ENCODE measurements at places on chromosomes 12 and 14.

DNA sequence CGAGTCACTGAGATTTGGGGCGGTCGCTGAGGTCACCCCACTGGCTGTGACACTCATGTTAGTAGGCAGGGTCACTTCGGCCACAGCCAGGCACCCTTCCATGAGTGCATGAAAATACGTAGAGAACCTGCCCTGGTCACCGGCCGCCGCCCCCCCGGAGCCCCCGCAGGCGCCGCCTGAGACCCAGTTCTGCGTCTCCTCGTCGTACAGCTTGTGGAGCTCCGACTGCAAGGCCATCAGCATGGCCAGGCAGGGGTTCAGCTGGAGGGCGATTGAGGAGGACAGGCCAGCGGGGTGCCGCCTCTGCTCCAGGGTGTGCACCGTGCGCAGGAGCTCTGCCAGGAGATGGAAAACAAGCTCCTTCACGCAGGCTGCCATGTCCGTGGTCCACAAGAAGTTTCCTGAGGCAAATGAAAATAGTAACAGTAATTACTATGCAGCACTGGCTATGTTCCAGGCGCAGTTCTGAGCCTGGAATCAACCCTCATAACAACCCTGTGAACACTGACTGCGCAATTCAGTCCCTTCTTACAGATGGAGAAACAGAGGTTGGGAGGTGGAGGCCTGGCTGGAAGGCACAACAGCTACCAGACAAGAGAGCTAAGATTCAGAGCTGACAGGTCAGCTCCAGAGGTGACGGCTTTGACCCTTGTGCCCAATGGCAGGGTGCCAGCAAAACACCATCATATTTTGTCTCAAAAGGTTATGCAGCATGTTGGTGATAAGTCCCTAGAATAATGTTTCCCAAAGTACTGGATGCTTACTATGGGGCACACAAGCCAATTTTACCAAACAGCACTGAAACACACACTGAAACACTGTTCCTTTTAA, 59.9 kb downstream of the TRAFD1 start:
- DNase-seq, result no peak

DNA sequence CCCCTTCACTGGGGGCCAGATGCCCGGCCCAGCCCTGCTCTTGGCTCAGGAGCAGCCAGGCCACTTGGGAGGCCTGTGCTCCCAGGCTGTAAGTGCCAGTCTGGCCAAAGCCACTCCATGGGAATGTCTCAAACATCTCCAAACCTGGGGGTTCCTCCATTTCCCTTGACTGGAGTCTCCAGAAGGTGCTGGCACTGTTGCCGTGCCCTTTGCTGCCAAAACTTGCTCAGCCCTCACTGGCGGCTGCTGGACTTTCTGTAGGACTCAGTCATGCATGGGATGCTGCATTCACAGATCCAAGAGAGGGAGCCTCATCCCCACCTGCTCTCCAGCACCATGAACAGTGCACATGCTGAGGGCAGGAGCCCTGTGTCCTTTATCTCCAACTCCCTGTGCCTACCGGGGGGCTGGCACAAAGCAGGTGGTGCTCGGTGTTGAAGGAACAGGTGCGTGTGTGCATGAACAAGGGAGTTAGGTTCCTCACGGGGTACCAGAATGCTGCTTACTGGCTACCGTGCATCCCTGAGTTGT, 9.6 kb upstream of the OTUB2 start:
- no peak for DNase-seq

DNA sequence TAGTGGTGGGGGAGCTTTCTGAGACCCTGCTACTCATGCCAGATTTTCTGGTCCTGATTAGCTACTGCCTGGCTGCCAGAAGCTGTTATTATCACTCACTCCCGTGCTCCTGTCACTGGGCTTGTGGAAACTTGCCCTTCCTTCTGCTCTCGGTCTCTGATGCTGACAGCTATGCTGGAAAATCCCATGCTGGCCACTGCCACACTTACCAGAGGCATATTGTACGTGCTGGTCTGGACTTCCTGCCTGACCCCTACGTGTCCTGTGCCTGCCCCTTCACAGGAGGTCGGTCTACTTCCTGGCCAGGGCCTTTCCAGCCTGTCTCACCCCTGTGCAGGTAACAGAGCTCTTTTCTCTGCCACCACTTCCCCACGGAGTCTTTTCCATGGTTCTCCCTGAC, 149.4 kb upstream of the PLEKHG7 start:
- DNase-seq, result no peak

GRCh38 chr12:24212496-24212895, 263.0 kb upstream of the SOX5 start:
- no peak for DNase-seq

GRCh38 chr12:19388131-19388549, 51.2 kb upstream of the AEBP2 start:
- no peak for DNase-seq

DNA sequence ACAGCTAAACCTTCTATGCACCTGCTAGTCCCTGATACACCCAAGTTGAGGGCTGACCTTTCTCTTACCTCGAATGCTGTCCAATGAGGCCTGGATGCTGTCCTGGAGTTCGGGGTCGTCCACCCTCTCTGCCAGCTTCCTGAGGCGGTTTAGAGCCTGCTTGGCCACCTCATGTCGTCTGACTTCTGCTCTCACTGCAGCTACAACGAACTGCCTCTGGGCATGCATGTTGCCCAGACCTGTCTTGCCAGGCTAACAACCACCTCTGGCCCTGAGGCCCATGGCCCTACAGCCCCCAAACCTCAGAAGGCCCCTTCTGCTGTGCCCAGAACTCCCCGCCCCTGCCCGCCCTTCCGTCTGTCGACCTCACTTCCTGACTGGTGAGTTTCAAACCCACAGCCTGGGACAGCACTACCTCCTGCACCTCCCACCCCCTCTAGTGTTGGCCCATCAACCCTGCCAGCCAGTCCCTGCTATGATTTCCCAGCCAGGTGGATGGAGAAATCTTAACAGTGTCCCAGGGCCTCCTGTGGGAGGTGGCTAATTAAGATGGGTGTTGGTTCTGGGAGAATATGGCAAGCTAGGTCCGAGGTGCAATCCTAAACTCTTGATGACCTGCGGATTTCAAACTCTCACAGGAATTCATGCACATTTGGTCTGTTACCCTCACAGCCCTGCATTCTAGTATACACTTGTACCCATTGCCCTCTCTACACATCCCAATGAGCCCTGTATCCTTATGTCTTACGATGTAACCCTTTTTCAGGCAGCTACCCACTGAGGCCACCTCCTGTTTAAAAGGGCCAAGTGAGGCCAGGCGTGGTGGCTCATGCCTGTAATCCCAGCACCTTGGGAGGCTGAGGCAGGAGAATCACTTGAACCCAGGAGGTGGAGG, 2.7 kb upstream of the TSPAN31 start:
- DNase-seq, result peak; percentile 60

DNA sequence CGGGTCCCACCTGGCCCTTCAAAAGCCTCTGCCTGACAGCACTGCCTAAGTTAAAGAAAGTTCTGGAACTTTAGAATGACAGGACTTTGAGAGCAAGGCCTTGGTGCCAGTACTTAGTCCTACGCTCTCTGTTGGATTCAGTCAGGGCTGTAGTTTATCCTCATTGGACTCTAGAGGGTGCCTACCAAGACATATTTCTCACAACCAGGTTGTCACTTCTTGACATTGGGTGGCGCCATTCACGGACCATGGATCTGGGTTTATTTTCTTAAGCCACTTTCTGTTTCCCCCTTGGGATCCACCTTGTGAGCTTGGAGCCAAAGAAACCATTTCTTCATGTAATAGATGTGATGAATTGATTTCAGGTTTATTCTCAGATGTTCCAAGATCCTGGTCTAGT, 787.0 kb upstream of the TBX3 start:
- DNase-seq, result no peak

GRCh38 chr12:66495709-66496108, 183.2 kb downstream of the GRIP1 start:
- no peak for DNase-seq

- DNase-seq, result no peak
These were observed 59.0 kb downstream of the LLPH start for GRCh38 chr12:66071549-66071948.

- no peak for DNase-seq
These were observed 136.7 kb downstream of the PDE3A start for GRCh38 chr12:20505056-20505455.

DNA sequence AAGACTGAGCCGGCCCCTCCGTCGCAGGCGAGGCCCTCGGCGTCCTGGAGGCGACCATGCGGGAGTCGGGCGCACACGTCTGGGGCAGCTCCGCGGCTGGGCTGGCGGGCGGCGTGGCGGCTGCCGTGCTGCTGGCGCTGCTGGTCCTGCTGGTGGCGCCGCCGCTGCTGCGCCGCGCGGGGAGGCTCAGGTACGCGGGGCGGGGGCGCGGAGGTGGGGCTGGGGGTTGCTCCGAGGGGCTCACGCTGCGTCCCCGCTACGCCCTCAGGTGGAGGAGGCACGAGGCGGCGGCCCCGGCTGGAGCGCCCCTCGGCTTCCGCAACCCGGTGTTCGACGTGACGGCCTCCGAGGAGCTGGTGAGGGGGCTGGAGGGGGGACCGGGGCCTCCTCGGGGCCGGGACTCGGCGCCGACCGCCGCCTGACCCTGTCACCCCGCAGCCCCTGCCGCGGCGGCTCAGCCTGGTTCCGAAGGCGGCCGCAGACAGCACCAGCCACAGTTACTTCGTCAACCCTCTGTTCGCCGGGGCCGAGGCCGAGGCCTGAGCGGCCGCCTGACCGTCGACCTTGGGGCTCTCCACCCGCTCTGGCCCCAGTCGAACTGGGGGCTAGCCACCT, 7.8 kb downstream of the AMN start:
- no peak for DNase-seq

GRCh38 chr14:91202234-91202974, 42.1 kb downstream of the GPR68 start:
- DNase-seq, result no peak

- DNase-seq, result no peak
These were observed 18.2 kb downstream of the ANG start for GRCh38 chr14:20706657-20707355.

DNA sequence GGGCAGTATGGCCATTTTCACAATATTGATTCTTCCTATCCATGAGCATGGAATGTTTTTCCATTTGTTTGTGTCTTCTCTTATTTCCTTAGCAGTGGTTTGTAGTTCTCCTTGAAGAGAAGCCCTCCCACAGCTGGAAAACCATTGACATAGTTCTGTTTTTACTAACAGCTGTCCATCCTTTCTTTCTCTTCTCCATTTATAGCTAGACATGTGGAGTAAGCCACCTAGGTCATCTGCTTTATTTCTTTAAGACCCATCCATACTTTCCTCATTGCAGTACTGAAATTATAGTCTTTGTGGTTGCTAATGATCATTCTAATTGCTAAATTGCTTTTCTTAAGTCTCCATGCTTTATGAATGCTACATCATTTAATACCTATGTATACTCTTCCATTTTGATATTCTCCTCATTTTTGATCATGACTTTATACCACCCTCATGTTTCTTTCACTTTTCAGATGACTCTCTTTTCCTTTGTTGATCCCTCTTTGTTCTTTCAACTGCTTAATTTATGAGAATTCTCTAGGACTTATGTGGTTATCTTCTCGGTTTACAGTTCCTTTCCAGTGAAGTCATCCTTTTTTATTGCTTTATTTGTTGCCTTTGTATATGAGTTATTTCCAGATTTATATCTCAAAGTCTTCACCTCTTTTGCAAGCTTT, 114.2 kb downstream of the PCNX1 start:
- DNase-seq, result no peak
